ENCODE measurements at places on chromosomes 5 and 9. TPM values are rescaled to one million over a fixed set of nuclear protein-coding genes. Genes with fewer than 3 reads are reported as not detected.

GRCh38 chr9:34929506-34930102 is 28.5 kb upstream of the PHF24 start:
- no peak for DNase-seq

- DNase-seq, result no peak
Measured at GRCh38 chr5:72991394-72991793, 35.6 kb downstream of the FCHO2 start.

SPOCK1 gene
- total RNA-seq, result 14.7 TPM

DNA sequence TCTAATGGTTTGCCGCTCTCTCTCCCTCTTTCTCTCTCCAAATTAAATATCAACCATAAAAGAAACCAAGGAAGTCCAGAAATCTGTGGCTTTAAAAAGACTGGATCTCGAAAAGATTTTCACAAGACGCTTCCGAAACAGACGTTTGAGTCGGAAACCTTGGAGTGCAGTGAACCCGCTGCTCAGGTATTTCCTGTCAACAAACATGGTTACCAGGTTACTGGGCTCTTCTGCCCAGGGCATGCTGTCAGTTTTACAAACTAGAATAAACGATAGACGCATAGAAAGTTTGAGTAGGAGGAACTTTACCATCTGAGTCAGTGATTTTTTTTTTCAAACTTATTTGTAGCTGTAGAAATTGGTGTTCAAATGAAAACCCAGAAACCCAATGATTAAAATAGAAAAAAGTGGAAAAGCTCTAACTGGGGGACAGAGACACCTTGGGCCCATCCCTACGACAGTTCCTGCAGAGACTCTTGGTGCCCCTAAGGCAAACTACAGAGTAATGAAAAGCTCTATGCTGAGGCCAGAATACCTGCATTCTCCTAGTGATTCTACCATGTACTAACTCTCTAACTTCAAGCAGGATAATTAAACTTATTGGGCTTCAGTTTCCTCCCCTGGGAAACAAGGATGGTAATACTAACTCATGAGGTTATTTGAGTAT is 90.0 kb downstream of the DOCK8 start:
- no peak for DNase-seq

ZMAT2 gene
- total RNA-seq, result 31.4 TPM

DNA sequence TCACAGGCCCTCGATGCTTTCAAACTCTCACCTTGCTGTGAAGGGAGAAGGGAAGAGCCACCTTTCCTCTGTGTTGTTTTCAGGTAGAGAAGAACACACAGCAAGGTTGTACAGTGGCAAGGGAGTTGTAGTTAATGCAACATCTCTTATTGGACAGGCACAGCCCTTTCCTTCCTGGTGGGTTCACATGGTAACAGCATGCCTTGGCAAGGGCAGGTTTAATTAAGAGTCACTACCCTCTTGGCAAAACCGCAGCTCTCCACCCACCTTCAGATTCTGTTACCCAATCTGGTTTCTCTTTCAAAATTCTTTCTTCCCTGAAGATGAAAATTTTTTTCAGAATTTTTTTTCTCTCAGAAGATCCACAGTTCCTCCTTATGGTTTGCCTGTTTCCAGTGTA is 253.1 kb downstream of the TLR4 start:
- no peak for DNase-seq

- DNase-seq, result no peak
Measured at GRCh38 chr9:90814355-90814754, 12.7 kb downstream of the SYK start.

NIPAL4 gene
- not detected for total RNA-seq

Data from left ventricle myocardium superior (tissue), 1 donor.